ENCODE measurements at places on chromosomes 3 and 15.

DNA sequence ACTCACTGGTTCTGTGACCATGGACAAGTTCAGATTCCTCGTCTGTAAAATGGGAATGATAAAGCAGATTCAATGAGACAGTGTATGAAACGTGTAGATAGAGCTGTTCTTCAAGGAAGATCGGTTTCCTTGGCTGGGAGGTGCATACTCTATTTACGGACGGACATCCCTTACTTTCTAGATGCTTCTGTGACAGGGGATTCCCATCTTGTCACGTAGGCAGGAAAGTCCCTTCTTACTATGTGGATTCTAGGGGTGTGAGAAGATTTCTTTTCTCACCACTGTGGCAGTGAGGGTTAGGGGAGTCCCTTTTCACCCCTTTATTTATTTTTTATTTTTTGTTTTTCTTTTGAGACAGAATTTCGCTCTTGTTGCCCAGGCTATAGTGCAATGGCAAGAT is 180.9 kb upstream of the TBL1XR1 start:
- no peak for DNase-seq

DNA sequence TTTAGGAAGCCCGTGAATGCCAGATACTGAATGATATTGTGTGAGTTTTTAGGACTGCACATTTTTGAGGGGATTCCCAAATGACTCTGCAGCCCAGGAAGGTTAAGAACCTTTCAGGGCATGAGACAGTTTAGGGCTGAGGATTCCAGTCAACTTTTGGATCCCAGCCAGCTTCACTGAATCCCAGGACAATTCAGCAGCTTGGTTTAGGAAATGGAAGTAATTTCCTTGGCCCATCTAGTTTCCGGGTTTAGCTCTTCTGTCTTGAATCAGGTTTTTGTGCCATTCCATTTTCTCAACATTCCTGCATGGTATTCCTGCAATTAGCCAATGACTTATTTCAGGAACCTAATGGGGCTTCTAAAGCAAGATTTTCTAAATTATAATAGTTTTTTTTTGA is 253.9 kb downstream of the LSAMP start:
- DNase-seq: no peak

DNA sequence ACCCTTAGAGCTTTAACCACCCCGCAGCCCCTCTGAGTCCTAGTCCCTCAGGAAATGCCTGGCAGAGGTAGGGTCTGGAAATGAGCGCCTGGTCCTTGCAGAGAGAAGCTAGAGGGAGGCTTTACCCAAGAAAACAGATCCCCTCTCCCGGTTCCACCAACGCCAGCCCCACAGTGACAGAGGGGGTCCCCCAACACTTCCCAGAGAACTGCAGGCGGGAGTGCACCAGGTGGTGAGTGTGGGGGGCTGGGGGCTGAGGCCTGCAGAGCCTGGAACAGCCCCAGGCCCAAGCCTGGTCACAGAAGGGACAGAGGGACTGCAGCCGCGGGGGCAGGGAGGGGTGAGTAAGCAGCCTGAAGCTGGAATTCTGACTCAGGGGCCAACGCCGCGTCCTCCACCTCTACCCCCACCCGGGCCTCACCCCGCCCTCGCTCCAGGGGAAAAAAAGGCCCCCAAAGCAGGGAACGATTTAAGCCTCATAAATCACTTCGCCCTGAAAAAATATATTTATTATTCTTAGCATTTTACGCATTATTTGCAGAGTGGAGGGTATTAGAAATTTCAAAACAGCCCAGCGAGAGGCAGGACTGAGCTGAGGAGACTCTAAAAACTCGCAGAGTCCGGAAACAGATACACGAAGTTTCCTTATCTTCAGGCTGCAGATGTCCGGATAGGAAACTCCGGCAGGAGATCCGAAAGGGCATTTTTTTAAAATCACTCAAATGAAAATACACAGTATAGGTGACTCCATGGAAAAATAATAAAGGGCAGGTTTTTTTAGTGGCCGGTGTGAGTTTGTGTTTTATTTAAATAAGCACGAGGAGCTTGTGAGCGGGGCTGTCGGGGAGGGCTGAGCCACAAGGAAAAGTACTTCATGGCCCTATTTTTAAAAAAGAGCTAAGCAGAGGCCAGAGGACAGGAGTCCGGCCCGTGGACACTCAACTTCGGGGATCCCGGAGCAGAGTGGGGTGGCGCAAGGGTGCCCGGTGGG is 10.0 kb downstream of the GATA2 start:
- DNase-seq: no peak

DNA sequence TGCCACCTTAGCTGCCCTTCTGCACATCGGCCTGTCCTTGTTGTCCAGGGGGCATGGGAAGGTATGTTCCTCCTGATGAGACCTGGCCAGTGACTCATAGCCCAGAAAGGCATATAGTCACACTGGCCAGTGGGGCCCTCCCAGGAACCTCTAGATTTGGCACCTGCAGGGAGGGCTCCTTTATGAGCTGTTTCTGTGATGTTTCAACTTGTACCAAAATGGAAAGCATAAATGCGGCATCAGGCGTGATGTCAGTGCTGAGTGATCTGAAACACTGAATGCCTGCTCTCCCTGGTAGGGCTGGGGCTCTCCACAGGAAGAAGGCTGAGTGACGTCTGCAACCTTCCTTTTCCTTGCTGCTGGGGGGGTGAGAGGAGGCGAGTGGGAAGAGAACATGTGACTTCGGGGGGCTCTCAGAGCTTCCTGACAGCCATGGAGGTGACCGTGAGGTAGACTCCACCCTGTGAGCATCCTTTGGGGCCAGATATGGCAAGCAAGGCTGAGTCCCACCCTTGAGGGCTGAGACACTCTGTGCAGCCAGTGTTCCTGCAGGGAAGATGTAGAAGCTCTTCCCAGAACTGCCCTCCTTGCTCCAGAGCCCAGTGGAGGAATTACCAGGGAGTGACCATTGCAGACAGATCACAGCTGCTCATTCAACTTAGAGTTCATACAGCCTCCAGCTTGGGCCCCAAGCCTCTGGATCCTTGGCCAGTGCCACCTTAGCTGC is 37.1 kb upstream of the APEH start:
- DNase-seq: no peak

GRCh38 chr3:126962756-126963155 is 20.2 kb upstream of the PLXNA1 start:
- no peak for DNase-seq

DNA sequence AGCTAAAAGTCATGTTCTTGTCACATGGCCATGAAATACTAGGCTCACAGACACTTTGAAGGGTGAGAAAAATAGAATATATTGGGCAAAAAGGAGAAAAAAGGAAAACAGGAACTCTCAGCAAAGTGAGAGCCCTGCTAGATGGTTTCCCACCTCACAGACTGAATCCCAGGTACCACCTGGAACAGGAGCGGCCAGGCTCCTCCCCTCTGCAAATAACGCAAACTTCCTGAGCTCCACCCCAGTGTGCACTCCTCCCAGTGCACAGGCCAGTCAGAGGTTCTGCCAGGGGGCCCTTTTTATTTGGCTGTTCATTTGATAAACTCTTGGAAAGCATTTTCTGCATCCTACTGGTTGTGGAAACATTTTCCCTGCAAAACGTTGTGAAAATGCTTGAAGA is 780.4 kb downstream of the TBL1XR1 start:
- no peak for DNase-seq

GRCh38 chr3:128709506-128710210 is 16.3 kb upstream of the RAB7A start:
- DNase-seq: no peak
